BJ (cell line): ENCODE measurements at places on chromosomes 6 and 20. TPM values are rescaled to one million over a fixed set of nuclear protein-coding genes. Genes with fewer than 3 reads are reported as not detected.

The TRAPPC3L gene
- 0.04 and 0.17 TPM in 2 replicates for polyA plus RNA-seq

GRCh38 chr6:36399970-36400369 lies 12.5 kb upstream of the ETV7 start:
- DNase-seq, result no peak

GRCh38 chr20:16505894-16506293 lies 67.4 kb downstream of the KIF16B start:
- DNase-seq, result no peak

The CTAGE9 gene
- not detected in 2 replicates for polyA plus RNA-seq

The LY6G6F gene
- not detected in 2 replicates for polyA plus RNA-seq

The SPEF1 gene
- polyA plus RNA-seq, result 0.07 and 0.17 TPM in 2 replicates

GRCh38 chr20:22762576-22763256 lies 178.3 kb upstream of the FOXA2 start:
- DNase-seq, result no peak

DNA sequence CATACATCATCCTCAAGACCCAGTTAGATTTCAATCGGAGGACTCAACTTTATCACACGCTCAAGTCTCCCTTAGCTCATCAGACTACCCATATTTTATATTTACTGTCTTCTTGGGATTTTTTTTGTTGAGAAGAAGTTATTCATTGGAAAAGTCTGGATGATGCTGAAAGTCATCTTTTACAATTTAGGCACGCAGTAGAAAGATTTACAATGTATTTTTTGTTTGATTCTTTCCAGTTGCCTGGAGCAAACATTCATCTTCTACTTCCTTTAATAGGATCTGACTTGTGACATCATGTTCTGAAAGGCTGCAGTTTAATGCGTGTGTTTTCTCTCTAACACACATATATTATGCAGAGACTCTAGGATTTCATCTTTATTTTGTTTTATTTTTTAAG lies 235.7 kb downstream of the DOK5 start:
- DNase-seq, result no peak

DNA sequence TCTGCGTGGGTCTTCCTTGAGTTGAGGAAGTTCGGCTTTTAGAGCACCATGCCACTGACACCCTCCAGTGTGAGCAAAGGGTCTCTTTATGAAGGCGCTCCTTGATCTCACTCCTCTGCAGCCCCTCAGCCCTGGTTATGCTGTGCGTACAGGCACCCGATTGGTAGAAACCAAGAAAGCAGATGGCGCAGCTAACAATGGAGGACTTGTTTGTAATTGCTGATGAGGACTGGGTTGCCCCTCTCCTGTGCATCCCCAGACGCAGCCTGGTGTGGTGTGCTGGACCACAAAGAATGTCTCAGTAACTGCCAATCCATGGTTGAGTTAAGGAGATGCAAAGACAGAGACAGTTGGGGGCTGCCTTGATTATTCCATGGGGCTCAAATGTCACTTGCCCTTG lies 30.2 kb downstream of the INSM1 start:
- no peak for DNase-seq

GRCh38 chr6:29509239-29509638 lies 21.5 kb upstream of the MAS1L start:
- DNase-seq, result no peak

DNA sequence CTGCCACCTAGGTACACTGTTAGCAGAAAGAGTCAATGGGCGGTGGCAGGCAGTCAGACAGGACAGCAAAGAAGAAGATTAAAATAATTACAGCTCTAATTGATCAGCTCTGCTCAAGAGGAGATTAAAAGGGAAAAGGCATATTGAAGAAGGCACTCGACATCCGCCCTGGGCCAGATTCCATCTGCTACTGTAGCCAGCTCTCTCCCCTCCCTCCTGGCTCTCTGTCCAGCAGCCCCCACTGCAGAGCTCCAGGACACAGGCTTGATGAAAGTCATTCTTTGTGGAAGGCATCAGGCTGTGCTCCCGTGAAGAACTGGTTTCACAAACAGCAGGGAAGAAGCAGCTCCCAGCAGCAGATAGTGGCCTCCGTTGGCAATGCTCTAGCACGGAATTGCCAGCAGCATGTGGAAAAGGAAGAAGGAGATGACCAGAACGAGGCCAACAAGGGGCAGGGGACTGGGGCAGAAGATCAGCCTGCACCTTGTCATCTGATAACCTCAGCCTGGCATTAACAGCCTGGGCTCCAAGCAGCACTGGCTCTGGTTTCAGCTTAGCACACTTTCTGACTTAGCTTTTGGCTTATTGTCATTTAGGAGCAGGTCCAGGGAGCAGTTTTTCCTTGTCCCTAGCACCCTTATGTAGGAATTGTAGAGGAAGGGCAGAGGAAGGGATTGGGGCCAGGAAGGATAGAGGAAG lies 465.9 kb downstream of the KIF16B start:
- DNase-seq, result no peak

DNA sequence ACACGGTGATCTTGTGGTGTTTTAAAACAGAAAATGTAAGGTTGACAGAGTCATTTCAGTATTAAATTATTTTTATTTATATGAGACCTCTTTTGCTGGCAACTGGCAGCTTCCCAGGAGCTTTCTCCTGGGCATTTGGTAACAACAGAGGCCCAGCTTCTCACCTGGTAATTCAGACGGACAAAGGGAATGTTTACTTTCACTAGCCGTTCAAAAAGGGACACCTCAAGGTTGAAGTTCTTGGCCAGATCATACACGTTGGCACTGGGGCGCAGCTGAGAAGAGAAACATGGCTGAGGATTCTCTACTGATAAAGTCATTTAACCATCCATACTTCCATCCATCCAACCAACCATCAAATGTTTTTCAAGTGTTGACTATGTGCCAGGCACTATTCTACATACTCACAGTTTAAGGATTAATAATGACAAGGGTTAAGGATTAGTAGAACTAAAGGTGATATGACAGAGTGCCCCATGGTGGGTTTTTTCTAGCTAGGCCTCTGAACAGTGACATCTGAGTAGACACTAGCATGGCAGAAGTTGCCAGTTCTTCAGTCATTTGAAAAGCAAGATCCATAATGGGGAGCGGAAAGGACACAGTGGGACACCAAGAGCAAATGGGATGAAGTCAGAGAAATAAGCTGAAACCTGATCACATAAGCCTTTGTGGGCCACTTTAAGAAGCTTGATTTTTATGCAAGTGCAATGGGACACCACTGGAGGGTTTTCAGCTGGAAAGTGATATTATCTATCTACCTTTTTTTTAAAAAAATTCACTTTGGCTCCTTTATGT lies 25.1 kb downstream of the ZNFX1 start:
- DNase-seq, result no peak

GRCh38 chr6:125714441-125715090 lies 34.9 kb upstream of the HEY2 start:
- no peak for DNase-seq

DNA sequence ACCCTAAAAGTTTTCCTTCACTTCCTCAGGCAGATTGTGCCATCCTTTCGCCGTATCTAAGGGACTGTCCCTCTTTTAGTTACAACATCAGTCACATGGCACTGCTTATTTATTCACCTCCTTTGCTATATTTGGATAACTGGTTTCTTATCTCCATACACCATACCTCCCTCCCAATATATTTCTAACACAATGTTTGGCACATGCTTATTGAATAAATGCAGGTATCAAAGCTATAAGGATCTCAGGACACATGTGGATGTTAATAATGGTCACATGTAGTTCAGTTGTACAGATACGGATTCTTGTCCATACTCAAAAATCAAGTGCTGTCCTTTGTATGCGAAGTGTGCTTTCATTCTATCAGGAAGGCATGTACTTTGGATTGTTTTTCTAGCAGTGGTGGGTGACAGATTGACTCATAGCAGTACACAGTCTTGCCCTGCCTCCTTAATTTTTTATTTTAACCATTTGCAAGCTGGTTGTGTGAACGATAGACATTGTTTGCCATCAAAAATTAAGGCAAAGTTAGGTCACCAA lies 407.1 kb upstream of the RUNX2 start:
- no peak for DNase-seq

- no peak for DNase-seq
These were observed 89.5 kb upstream of the HEY2 start for GRCh38 chr6:125659887-125660286.

GRCh38 chr20:58646257-58646656 lies 4.8 kb upstream of the STX16 start:
- DNase-seq, result no peak

The EBF4 gene
- 1.2 and 1.9 TPM in 2 replicates for polyA plus RNA-seq

DNA sequence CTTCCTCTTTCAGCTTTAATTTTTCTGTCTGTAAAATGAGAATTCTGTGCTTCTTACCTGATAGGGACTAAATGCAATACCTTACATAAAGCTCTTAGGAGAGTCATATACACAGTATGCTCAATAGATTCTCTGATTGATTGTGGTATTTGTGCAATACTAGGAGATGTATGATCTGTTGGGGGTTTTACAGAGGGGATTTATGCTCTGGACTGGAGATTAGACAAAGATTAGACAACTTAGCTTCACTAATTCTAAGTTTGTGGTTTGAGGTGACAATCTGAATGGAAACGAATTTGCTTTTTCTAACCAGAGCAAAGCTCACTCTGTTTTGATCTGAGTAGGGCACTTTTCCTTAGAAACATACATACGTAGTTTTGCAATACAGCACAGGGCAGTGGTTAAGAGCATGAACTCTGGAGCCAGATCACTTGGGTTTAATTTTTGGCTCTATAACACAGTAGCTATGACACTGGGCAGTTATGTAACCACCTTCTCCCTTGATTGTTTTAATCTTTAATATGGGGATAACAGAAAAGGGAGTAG lies 126.2 kb downstream of the RNF144B start:
- DNase-seq, result no peak

GRCh38 chr20:2236256-2236655 lies 59.5 kb upstream of the TGM3 start:
- no peak for DNase-seq

The GINS1 gene
- 2.7 and 4.7 TPM in 2 replicates for polyA plus RNA-seq

DNA sequence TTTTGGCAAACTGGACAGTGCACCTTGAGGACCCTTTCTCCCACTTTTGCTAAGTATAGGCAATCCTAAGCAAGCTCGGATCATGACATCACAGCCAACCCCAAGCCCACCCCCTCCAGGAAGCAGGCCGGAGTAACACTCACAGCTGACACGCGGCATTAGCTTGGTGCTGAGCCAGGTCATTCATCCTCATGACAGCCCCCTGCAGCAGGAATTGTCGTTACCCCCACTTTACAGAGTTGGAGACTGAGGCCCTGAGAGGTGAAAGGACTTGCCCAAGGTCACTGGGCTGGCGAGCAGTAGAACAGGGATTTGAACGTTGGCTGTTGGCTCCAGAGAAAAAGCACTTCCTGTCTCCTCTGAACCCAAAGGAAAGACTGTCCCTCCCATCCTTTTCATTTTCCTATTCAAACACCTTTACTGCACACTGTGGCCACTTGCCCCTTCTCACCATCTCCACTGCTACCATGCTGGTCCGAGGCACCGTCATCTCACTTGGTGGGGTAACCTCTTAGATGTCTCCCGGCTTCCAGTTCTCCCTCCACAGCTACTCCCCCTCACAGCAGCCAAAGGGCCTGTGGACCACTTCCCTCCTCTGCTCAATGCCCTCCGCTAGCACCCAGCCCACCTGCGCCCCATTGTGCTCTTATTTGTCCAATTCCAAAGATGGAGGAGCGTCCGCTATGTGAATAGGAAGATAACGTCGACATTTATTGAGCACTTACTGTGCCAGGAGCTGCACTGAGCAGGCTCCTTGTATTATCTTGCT lies 84.7 kb downstream of the PREX1 start:
- no peak for DNase-seq

- DNase-seq, result no peak
These were observed 523 bp downstream of the CDS2 start for GRCh38 chr20:5127204-5127858.

GRCh38 chr6:1503811-1504210 lies 105.9 kb upstream of the FOXC1 start:
- DNase-seq, result no peak

- DNase-seq, result no peak
These were observed 7.6 kb upstream of the HIVEP2 start for GRCh38 chr6:142952614-142953013.

DNA sequence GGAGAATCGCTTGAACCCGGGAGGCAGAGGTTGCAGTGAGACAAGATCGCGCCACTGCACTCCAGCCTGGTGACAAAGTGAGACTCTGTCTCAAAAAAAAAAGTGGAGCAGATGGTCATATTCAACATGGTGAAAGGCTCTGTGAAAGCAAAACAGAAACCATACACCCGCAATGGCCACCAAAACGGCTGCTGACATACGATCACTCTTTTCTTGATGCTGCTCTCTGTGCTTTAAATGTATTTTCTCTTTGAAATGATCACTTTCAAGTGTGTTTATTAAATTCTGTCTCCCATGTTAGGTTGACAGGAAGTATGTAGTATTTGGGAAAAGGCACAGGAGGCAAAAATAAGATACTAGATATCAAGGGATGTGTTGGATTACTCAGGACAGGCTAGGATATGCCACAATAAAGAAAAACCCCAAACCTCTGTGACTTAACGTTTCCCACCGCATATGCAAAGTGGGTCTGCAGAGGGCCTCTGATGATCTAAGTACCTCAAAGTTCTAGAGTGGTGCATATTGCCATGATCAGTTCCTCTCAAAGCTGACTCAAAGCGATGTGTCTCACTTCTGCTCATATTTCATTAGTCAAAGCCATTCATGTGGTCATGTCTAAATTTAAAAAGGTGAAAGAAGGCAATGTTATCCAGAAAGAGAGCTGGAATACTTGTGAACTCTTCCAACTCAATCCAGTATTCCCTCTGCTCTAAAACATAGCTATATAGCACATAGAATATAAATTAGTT lies 155.1 kb upstream of the SOX4 start:
- no peak for DNase-seq

The CST2 gene
- not detected in 2 replicates for polyA plus RNA-seq

GRCh38 chr6:106225581-106225980 lies 100.0 kb downstream of the ATG5 start:
- DNase-seq, result no peak

DNA sequence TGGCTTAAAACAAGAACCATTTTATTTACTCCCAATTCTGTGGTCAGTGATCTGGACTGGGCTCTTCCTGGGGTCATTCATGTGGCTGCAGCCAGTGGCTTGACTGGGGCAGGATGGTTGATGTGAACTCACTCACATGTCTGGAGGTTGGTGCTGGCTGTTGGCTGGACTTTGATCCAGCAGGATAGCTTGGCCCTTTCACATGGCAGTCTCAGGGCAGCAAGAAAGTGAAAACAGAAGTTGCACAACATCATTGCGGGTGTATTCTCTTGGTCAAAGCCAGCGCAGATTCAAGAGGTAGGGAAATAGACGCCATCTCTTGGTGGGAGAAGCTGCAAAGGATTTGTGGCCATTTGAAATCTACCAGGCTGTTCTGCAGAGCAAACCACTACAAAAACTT lies 77.2 kb downstream of the MDGA1 start:
- DNase-seq, result no peak

GRCh38 chr6:145752638-145753037 lies 17.3 kb upstream of the EPM2A start:
- no peak for DNase-seq

DNA sequence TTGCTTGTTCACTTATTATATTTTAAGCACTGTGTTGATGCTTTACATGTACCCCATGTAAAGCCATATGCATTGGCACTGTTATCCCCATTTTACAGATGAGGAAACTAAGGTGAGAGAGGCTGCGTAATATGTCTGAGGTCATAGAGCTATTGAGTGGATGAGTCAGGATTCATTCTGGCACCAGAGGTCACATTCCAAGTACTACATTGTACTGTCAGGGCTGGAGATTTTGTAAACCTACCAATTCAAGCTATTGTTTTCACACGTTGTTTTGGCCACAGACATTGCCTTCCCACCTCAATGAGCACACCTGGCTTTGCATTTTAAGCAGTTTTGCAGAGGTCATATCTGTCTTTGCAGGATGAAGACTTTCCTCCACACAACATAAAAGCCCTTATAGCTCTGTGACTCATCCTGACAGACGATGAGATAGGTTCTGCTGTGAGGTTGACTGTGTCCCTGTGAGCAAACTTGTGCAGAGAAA lies 33.2 kb downstream of the ANKS1A start:
- no peak for DNase-seq
